ENCODE measurements at places on chromosomes 11 and 22.

DNA sequence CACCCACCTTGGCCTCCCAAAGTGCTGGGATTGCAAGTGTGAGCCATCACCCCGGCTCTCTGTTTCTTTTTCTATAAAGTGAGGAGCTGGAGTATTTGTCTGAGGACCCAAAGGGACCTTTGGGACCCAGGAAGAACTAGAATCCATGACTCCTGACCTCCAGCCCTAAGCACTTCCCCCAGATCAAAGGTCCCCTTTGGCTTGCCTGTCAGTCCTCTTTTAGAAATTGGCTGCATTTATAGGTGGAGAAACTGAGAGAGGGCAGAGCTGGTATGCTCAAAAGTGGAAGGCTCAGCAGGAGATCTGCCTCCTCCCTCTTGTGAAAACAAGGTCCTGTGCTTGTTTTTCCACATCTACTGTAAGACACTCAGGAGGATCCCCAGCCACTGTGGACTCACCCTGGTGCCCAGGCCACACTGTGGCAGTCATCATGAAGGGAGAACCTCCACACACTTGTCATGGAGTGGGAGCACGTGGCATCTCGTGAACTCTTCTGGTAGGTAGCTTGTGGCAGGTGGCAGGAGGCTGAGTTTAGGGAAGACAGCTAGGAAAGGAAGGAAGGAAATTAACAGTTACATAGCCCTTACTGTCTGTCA, 12.4 kb upstream of the PLEKHA7 start:
- no peak for DNase-seq

- no peak for DNase-seq
These were observed 12.2 kb upstream of the MFNG start for GRCh38 chr22:37498289-37498909.

GRCh38 chr11:15106201-15106965, 8.3 kb upstream of the INSC start:
- no peak for DNase-seq

GRCh38 chr22:31927562-31927961, 16.8 kb upstream of the YWHAH start:
- DNase-seq = no peak

GRCh38 chr22:44683237-44683636, 18.8 kb upstream of the PRR5 start:
- DNase-seq = no peak

- DNase-seq = no peak
These were observed 24.3 kb downstream of the SLC25A18 start for GRCh38 chr22:17587629-17588028.

GRCh38 chr11:64348383-64349024, 8.5 kb downstream of the CCDC88B start:
- no peak for DNase-seq

GRCh38 chr11:76695771-76696170, 25.2 kb upstream of the LRRC32 start:
- no peak for DNase-seq

DNA sequence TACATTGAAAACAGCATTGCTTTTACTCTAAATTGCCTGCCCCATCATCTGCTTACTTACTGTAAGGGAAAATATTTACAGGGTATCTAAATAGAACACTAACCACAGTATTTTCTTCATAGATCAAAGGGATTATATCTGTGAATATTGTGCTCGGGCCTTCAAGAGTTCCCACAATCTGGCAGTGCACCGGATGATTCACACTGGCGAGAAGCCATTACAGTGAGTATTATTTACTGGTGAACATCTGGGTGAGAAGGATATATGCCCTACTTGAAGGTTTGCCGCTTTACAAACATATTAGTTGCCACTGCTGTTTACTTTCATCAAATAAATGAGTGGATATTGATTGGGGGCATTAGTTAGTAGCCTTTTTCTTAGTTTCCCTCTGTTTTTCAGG, 5.9 kb upstream of the CNTF start:
- no peak for DNase-seq

DNA sequence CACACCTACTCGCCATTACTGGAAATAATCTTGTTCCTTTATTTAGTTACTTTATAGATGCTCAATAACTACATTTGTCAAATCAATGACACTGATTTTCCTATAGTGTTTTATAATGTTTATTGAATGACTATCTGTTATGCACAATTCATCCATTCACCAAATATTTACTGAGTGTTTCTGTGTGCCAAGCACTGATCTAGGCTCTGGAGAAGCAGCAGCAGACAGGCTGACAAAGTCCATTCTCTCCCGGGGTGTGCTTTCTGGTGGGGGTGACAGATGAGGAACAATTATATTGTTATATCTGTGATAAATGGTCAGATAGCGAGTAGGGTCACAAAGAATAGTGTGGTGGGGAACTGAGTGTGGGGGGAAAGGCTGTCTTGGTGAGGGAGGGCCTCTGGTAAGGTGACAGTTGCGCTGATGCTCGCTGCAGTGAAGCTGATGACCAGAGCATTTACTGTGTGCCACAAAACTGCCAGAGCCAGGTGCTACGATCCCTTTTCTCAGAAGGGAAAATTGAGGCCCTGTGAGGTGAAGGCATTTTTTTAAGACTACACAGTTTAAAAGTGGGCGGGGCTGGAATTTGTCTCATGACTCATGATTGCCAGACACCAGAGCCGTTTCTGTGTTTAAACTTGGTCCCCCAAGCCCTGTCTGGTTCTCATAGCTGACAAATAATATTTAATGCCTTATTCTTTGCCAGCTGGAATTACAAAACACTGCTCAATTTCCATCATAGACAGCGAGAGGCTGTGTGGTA, 10.2 kb downstream of the PACS1 start:
- DNase-seq = no peak

DNA sequence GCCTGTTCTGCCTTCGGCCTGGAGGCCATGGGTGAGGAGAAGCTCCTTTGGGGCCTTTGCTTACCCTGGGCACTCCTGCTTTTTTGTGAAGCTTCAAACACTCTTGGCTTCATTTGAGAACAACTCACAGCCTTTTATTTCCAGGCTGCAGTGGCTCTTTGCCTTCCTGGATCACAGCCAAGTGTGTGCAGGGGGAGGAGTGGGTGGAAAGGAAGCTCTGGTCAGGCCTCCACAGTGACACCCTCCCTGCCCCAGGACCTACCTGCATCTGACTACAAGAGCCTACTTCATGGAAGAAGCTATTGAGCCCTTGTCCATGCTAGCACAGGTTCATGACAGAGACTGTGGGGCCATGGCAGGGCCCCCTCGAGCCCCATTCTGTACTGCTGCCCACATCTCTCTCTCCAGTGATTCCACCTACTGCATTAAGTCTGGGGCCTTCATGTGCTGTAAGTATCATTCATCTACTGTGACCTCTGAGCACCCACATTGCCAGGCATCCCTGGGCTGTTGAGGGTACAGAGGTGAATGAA, 52.3 kb downstream of the GAB4 start:
- no peak for DNase-seq

DNA sequence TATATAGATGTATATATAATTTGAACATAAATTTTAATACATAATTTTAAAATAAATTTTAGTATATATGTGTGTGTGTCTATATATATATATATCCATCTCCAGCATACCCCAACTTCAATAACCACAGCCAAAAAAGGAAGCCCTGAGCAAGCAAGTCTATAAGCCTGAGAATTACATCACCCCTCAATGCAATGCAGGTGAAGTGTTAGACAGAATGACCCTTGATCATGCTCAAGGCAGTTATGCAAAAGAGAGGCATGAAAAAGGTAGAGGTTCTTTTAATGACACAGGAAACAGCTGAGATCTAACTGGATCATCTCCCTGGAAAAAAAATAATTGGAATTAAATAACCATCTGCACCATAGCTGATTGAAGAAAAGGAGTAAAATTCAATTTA, 557.9 kb upstream of the ANO5 start:
- no peak for DNase-seq

GRCh38 chr22:36982136-36982535, 37.1 kb downstream of the TST start:
- no peak for DNase-seq

GRCh38 chr22:44639891-44640617, 62.0 kb upstream of the PRR5 start:
- peak; percentile 65 for DNase-seq

- no peak for DNase-seq
These were observed 56.1 kb upstream of the POU2AF1 start for GRCh38 chr11:111435046-111435698.

DNA sequence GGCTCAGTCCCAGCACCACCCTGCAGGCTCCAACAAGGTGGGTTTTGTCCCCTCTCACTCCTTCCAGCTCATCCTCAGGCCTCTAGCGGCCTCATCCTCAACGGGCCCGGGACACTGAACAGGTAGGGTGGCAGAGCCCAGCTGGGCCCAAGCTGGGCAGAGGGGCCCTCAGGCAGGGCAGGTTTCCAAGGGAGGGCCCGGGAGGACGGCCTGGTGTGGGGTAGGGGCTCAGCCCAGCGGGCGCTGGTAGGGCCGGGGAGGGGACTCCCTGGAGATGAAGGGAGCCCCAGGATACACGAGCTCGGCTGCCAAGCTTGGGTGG, 2.5 kb upstream of the IFITM10 start:
- DNase-seq = no peak

GRCh38 chr22:29661336-29661735, 57.9 kb downstream of the NF2 start:
- DNase-seq = no peak

GRCh38 chr11:1404461-1405185, 14.9 kb downstream of the BRSK2 start:
- DNase-seq = no peak

- no peak for DNase-seq
These were observed 296.9 kb downstream of the OPCML start for GRCh38 chr11:133235381-133235780.

GRCh38 chr11:371051-371450, 1.8 kb downstream of the B4GALNT4 start:
- no peak for DNase-seq

DNA sequence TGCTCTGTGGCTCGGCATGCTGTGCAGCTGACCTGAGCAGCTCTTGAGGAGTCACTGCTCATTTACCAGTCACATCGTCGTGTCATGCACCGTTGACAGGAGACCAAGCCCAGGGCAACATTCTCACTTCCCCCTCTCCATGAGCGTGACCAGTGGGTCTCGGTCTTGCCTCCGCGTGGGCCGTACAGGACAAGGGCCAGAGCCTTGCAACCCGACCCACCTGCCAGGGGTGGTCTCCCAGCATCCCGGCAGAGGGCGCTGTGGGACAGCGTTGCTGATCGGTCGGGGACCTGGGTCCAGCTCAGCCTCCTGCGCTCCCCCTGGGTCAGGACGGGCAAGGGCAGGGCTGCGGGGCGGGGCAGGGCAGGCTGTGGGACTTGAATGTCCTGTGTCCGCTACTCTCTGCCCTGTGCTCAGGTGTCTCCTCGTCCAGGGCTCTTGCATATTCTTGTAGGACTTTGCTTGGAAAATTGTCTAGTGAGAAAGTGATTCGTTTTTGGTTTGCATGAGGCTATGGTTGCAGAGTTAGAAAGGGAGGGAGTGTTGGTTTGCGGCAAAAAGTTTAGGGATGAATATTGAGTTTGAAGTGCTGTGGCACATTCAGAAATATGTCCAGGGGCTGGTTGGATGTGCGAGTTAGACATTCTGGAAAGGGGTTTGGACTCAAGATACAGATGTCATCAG, 16.2 kb downstream of the EIF4G2 start:
- DNase-seq = peak; percentile 87

DNA sequence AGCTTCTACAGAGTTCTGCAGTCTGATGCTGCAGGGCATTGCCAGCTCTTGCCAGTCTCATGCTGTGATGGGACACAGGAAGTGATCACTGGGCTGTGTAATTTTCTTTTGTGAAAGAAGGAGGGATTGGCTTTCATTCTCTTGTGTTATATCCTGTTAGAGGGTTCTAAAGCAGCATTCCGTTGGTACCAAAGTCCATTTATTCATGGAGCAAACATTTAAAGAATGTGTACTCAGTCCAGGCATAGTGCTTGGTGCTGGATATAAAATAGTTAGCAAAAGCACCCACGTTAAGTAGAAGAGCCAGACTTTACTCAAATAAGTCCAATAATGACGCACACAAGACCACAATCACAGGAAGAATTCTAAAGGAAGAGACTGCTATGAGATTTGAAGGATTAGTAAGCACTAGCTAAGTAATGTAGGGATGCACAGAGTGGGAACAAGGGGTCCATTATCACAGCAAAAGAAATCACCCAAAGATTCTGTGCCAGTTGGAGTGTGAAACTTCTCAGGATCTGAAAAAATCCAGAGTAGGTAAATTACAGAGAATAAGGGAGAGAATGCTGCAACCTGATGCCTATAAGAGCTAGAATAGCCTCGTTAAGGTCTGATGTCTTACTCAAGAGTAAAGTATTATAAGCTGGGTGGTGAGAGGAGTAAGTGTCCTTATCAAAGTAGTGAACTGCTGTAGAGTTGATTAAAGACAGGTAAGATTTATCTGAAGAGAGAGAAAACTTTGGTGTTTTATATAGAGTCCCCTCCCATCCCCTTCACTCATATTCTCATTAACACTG, 728.3 kb downstream of the METTL15 start:
- DNase-seq = no peak

DNA sequence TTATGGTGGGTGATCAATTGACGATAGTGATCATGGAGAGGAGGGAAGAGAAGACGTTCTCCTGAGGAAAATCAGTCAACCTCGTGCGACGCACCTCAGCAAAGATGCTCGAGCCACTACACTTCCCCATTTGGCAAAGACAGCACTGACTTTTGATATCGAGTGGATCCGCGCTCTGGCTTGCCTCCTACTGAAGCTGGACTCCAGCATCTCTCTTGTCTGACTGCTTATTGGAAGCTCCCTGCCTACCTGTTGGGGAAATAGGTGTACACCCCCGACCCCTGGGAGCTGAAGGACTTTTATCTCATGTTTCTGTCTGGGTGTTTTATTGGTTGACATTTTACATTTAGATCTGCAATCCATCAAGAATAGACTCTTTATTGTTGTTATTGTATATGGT, 476.8 kb upstream of the B3GAT1 start:
- no peak for DNase-seq

DNA sequence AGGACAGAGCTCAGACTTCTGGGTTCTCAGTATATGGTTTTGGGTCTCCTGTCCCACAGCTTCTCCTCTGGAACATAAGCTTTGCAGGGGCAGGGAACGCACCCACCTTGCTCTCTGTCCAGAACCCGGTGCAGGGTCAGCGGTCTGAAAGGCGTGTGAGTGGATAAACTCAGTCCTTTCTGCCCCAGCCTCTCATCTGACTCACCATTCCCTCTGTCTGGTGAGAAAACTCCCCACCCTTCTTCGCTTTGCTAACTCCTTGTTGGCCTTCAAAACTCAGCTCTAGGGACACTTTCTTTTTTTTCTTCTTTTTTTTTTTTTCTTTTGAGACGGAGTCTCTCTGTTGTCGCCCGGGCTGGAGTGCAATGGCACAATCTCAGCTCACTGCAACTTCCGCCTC, 68.9 kb upstream of the NUP50 start:
- DNase-seq = no peak

DNA sequence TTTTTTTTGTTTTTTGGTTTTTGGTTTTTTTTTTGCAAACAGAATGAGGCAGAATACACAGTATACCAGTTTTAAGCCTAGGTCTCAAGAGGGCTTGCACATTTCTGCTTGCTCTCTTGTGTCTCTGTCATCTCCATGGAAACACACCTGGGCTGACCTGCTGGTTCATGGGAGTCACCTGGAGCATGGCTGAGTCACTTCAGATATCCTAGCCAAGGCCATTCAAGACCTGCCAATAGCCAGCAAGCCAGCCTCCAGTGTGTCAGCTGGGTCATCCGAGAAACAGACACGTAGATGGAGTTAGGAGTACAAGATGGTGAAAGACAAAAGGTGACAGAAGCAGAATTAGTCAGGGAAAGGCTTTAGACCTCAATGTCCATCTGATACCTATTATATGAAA, 124.2 kb upstream of the SEZ6L start:
- no peak for DNase-seq

Data from right forelimb (tissue), 1 donor.